SK-N-SH treated with all-trans-retinoic acid at 6 μM for 48 hours (cell line): ENCODE measurements at places on chromosomes 12 and 14.

GRCh38 chr12:62693376-62694050 is 226.9 kb downstream of the MON2 start:
- no peak; the same call in 2 of the 3 replicates for ATAC-seq

DNA sequence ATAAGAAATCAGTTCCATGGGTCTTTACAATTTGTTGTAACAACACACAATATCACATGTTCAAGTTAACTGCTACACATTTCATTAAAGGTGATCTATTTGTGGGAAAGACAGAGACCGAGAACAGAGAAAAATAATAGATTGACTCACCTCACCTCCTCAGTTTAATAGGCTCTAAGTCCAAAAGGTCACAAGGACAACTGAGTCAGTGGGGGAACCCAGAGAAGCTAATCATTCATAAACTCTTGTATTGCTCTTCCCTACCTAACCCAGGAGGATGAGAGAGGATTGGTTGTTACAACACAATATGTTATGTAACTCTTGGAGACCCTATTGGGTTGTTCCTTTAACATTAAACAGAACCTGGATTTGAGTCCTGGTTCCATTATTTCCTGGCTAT is 72.2 kb upstream of the CRY1 start:
- ATAC-seq: no peak

- no peak for ATAC-seq
Observed at GRCh38 chr12:101729842-101730241, 9.4 kb downstream of the SYCP3 start.

- ATAC-seq: peak; percentile 3; the same call in 2 of the 3 replicates
Observed at GRCh38 chr12:110613071-110613770, 708 bp upstream of the TCTN1 start.

DNA sequence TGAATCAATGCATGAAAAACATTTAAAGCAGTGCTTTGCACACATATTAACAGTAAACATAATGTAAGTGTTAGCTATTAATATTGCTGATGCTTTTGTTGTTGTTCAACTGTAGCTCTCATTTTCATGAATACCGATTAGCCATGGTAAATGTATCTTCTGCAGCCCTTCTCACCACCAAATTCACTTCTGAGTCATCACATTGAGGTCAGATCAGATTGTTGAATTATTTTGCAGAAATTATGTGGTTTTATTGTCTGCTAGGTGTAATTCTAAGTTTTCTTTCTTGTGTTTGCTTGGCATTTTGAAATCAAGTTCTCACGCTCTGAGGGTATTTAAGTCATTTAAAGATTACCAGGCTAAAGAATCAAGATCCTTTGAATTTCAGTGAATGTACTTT is 74.6 kb downstream of the AKAP6 start:
- ATAC-seq: peak; percentile 24; the same call in 2 of the 3 replicates

GRCh38 chr14:101075025-101075800 is 171.7 kb upstream of the RTL1 start:
- ATAC-seq: no peak
